ENCODE measurements at places on chromosomes 1 and 21.
A peak's percentile ranks its signal among the peaks of the same experiment; 100 is the strongest.

DNA sequence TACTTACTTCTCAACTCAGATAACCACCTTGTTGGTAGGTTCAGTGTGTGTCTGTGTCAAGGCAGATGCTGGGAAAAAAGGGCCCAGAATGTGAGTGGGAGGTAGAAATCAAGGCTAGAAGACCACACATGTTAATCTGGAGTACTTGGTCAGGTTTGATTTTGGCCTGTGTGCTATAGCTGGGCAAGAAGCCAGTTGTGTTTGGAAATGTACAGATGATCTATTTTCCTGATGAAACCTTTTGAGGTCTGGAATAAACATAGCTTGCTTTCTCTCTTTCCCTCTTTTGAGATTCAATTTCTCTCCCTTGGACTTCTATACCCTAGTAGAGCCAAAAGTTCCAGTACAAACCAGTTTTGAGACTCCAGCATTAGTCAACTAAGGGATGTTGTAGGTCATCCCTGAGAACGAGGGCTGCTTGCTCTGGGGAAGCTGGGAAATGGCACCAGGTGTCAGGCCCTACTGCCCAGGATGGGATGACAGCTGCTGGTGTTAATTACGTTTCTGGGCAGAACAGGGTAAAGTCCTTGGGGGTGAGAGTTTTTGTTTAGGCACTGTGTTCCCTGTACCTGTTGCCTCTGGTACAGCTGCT is 15.8 kb downstream of the MAPKAPK2 start:
- no peak for DNase-seq

DNA sequence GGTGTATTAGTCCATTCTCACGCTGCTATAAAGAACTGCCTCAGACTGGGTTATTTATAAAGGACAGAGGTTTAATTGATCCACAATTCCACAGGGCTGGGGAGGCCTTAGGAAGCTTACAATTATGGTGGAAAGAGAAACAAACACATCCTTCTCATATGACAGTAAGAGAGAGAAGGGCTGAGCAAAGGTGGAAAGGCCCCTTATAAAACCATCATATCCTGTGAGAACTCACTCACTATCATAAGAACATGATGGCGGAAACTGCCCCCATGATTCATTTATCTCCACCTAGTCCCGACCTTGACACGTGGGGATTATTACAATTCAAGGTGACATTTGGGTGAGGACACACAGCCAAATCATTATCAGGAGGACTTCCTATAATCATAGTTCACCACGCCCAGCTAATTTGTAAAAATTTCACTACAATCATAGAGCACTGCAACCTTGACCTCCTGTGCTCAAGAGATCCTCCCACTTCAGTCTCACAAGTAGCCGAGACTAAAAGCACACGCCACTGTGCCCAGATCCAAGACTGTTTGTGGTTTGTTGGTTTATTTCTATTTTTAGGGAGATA is 164.9 kb downstream of the RERE start:
- DNase-seq, result peak; percentile 31

GRCh38 chr1:89259283-89259971 is 13.2 kb downstream of the GBP5 start:
- DNase-seq, result peak; percentile 51

DNA sequence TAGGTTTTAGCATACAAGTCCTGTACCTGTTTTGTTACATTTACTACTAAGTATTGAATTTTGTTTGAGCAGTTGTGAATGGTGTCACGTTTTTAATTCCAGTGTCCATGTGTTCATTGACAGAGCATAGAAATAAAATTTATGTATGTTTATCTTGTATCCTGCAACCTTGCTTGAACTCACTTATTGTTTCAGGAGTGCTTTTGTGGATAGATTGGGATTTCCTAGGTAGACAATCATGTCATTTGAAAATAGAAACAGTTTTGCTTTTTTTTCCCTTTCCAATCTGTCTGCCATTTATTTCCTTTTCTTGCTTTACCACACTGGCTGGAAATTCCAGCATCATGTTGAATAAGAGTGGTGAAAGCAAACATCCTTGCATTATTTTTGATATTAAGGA is 15.0 kb upstream of the ABCG1 start:
- DNase-seq, result no peak
